ENCODE measurements at places on chromosomes 1 and 21.
A peak's percentile ranks its signal among the peaks of the same experiment; 100 is the strongest.

DNA sequence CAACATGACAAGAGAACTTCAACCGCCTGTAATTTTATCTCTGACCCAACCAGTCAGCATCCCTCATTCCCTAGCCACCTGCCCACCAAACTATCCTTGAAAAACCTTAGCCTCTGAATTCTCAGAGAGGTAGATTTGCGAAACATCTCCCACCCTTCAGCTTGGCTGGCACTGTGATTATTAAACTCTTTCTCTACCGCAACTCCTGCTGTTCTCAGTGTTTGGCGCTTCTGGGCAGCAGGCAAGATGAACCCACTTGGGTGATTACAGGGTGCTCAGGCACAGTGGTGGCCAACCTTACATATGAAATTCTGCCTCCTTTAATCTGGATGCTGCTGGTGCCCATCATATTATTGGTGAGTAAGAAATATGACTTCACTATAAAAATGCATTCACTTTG lies 22.1 kb downstream of the CCDC190 start:
- no peak for DNase-seq

GRCh38 chr1:246320286-246320685 lies 186.8 kb downstream of the SMYD3 start:
- no peak for DNase-seq

DNA sequence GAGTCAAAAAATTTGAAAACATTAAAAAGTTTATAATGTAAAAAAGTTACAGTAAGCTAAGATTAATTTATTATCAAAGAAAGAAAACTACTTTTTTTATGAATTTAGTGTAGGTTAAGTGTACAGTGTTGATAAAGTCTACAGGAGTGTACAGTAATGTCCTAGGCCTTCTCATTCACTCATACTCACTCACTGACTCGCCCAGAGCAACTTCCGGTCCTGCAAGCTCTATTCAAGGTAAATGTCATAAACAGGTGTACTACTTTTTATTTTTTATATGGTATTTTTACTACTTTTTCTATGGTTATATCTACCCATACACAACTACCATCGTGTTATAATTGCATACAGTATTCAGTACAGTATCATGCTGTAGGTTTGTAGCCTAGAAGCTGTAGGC lies 49.6 kb downstream of the TBX19 start:
- no peak for DNase-seq

DNA sequence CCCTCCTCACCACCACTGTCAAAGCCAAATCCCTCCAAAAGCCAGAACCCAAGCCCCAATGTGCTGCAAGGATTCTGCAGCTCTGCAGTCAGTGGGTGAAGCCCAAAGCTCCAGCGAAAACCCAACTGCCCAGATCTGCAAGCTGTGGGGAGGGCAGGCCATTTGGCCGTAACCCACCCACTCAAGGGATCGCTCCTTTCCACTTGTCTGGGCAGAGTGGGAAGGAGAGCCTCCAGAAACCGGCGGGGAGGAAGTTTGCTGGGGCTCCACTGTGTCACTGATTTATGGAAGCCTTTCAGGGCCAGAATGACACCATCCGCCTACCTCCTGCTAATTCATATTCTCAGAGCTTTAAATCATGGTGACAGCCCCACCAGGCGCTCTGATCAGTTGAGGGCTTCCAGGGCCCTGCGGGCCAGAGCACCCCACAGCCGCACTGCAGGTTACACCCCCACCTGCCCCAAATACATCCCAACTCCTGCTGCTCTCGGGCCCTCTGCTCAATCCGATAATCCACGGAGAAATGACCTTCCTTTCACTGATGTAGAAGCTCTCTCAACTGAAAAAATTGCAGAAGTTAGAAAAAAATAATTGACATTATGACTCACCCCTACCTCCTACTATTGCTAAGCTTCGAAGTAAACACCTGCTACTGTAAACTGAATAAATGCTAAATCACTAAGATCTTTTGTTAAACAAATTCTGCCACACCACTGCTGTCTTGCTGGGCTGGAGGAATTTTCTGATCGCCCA lies 40.6 kb upstream of the RAB4A start:
- DNase-seq: no peak

DNA sequence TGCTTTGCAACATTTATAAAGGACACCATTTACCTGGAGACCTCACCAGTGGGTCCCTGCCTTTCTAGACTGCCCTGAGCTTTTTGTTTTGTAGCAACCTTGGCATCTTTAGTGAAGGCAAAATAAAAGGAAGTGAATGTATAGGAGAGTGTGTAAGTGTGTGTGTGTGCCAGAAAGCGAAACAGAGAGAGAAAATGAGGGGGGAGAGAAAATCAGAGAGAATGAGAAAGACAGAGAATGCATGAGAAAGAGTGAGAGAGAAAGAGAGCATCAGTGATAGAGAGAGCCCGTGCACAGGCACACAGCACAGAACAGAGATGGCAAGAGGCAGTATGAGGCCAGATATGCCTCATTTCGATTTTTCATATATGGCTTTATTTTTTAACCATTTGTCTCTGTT lies 57.5 kb downstream of the HSD3B1 start:
- DNase-seq: no peak

- no peak for DNase-seq
Measured at GRCh38 chr1:79859212-79859948, 852.9 kb upstream of the ADGRL4 start.

DNA sequence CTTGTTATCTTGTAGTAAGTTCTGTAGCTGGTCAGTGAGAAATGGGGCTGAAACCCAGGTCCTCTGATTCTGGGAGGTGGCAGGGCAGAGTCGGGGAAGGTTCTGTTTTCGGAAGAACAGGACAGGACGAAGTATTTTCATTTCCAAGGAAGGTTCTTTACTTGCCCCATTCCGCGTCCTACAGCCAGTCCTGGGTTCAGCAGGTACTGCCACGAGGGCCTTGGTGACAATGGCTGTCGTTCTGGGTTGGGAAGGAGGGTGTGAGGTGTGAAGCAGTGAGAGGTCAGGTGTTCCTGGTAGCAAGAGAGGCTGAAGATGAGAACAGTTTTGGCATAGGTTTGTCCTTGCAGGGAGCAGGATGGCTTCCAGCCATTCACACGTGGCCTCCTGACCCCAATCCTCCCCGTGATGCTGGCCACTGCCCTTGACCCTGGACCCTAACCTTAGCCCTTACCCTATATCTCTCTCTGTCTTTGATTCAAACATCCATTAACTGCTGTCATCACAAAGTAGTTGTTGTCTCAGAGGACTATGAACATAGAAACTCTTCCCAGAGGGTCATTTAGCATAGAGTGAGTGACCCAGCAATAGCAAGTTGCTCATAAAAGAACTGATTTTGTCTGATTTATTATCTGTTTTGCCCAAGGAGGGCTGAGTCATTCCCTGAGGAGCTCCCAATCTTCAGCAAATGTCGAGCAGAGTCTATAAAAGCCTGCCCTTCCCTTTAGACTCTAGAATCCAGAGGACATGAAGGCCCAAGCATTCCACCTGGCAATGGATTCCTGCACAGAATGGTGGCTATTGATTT lies 25.0 kb downstream of the VASH2 start:
- DNase-seq: no peak

DNA sequence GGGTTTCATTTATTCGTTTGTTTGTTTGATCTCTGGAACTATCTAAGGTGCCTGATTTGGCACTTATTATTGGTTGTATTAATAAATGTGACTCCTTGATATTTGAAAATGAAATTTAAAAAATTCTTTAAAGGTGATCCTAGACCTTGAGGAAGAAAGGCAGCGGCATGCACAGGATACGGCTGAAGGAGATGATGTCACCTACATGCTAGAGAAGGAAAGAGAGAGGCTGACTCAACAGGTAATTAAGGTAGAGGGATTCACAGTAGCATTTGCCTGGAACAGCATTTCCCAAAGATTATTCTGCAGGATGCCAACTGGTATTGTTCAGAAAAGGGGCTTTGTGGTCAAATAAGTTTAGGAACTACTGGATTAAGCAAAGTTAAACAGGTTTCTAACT lies 54.4 kb upstream of the WNT2B start:
- DNase-seq: no peak

- no peak for DNase-seq
Measured at GRCh38 chr1:19460535-19461219, 24.7 kb downstream of the CAPZB start.

GRCh38 chr1:212073490-212073889 lies 37.9 kb downstream of the DTL start:
- no peak for DNase-seq

DNA sequence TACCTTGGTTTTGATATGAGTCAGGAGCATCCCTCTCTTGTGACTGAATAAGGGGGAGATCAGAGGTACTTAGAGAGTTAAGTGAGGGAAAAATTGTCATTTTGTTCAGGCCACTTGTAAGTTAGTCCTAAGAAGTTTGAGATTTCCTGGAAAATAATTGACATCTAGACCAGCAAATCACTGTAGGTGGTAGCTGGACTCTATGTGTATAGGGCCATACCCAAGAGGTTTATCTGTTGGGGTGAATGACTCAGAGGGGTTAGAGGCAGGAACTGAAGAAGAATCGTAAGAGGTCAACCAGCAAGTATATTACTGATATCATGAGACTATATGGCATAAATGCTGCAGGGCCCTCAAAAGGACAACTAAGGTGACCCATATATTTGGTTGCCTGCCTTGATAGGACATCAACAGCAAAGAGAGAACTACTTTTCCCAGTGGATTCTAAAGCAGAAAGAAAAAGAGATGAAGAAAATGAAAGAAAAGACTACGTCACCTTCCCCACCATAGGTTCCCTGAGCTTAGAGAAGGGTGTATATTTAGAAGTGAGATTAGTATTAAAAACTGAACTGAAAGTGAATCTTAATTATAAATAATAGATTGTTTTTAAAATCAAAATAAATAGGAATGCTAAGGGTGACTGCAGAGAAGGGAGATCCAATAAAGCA lies 8.0 kb upstream of the RNPC3 start:
- DNase-seq: no peak

DNA sequence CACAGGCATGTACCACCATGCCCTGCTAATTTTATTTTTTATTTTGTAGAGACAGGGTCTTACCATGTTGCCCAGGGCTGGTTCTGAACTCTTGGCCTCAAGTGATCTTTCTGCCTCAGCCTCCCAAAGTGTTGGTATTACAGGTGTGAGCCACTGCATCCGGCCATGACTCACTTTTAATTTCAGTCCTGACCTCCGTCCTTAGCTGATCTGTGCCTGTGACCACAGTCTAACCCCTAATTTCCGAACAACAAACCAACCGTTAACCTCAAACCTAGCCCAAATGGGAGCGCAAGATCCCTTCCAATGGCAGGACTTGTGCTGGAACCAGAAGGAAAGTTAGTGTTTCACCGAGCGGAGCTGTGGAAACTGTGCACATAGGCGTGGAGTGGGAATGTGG lies 29.3 kb upstream of the MAN1C1 start:
- DNase-seq: no peak

DNA sequence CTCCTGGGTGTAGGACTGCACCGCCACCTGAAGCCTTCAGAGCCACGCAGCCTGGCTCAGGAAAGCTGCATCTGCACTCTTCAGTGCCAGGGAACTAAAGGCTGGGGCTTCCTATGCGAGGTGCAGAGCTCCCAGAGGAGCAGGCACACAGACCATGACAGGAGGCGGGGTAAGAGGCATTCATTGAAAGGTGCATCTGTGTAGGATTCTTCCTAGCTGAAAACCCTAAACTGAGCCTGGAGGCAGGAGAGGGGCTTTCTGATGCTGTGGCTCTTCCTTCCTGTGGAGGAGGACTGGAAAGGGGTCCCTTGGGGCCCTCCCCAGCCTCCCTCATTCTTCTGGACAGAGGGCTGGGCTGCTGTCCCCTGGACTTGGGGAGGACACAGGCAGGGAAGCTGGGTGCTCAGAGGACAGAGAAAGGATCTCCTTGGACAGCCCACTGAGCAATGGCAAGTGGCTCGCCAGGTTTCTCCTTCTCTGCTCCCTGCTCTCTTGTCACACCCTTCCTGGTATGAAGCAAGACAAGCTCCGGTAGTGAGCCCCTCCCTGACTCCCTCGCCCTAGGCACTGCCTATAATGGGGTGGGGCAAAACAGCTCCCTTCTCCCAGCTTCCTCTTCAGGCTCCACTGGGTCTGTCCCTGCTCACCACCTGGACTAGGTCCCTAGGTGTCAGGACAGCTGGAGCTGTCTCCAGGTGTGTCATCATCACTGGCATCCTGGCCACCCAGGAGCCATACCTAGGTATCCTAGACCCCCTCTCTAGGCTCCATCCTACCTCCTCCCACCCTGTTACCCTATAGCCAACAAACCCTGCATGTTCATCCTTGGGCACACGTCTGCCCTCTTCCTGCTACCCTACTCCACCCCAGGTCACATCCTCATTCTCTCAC lies 20.0 kb downstream of the S100A6 start:
- DNase-seq: no peak

GRCh38 chr1:12548973-12549459 lies 69.0 kb downstream of the DHRS3 start:
- no peak for DNase-seq

- no peak for DNase-seq
Measured at GRCh38 chr21:41360072-41360821, 1.6 kb upstream of the MX2 start.

- peak; percentile 90 for DNase-seq
Measured at GRCh38 chr1:25562101-25562927, 18.9 kb downstream of the LDLRAP1 start.

- DNase-seq: no peak
Measured at GRCh38 chr1:109997867-109998229, 13.3 kb downstream of the AHCYL1 start.

DNA sequence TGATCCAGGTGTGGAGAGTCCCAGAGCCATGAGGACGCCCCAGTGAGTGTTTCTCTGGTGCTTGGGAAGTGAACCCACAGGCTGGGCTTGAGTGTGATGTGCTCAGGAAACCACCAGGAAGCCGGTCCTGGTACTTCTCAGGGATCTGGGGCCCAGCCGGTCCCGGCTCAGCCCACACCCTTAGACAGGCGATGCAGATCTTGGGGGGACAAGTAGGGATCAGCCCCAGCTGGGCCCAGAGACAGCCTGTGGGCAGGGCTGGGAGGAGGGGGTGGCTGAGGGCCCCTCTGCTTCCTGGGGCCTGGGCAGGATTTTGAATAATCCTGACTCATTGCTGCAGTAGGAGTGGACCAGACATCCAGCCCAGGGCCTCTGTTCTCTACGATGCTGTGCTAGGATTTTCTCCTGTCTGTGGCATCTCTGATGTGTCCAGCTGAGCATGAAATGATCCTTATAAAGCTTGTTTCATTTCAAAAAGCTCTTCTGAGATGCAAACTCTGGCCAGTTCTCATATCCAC lies 698.0 kb downstream of the PTPRU start:
- DNase-seq: no peak

DNA sequence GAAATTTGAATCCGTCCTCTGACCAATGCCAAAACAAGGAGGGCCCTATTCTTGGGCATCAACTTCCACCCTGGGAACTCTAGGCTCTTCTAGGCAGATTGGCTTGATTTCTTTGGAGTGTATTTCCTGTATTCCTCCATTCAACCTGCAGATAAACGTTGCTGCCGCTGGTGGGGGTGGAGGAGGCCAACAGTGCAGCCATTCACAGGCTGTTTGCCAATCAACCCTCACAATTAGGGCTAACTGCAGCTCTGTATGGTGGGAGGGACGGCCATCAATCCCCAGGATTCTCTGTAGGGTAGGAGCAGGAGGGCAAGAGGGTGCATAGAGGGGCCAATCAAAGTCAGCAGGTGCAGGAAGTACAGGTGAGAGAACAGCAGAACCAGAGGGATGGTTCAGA lies 273.1 kb upstream of the PROX1 start:
- no peak for DNase-seq

GRCh38 chr21:28798798-28799197 lies 193.9 kb downstream of the LTN1 start:
- no peak for DNase-seq

- DNase-seq: no peak
Measured at GRCh38 chr1:109247401-109248365, 1.7 kb upstream of the CELSR2 start.

GRCh38 chr1:93468662-93469061 lies 20.7 kb downstream of the FNBP1L start:
- DNase-seq: no peak

All from GM12892 (cell line).